Naive thymus-derived CD8-positive, alpha-beta T cell (primary cell): ENCODE measurements at places on chromosomes 2 and 18. TPM values are rescaled to one million over a fixed set of nuclear protein-coding genes. Genes with fewer than 3 reads are reported as not detected.

SLC25A12 gene
- 7.9 TPM for polyA plus RNA-seq

DAW1 gene
- polyA plus RNA-seq: not detected

IL37 gene
- polyA plus RNA-seq: not detected

COL4A3 gene
- polyA plus RNA-seq: not detected

TCF23 gene
- polyA plus RNA-seq: not detected

KDM3A gene
- polyA plus RNA-seq: 30.4 TPM

SEPTIN10 gene
- not detected for polyA plus RNA-seq

POTEI gene
- polyA plus RNA-seq: not detected

WDCP gene
- polyA plus RNA-seq: 6.5 TPM

RESP18 gene
- not detected for polyA plus RNA-seq

PRKD3 gene
- 26.5 TPM for polyA plus RNA-seq

SRD5A2 gene
- not detected for polyA plus RNA-seq

NGEF gene
- polyA plus RNA-seq: not detected
